NCI-H524 treated with DMSO at 0.1 percent for 48 hours (cell line): ENCODE measurements at places on chromosomes 11 and 22.

DNA sequence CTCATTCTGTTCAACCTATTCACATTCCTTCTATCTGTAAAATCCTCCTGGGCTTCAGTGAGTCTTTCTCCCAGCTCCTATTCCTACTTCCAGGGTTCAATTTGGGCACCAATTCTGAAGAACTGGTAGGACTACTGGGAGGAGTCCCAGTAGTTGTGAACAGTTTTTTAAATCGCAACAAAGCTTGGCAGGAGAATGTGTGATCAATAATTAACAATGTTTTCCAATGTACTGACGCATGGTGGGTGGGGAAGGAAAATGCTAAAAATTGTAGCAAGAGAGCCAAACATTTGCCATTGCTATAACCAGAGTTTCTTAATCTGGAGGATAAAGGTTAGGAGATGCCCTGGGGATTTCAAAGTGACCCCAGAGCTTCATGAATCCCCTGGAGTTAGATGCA, 27.3 kb upstream of the PRSS23 start:
- DNase-seq = no peak

- no peak for DNase-seq
Measured at GRCh38 chr11:126607776-126608541, 252.5 kb downstream of the ST3GAL4 start.

DNA sequence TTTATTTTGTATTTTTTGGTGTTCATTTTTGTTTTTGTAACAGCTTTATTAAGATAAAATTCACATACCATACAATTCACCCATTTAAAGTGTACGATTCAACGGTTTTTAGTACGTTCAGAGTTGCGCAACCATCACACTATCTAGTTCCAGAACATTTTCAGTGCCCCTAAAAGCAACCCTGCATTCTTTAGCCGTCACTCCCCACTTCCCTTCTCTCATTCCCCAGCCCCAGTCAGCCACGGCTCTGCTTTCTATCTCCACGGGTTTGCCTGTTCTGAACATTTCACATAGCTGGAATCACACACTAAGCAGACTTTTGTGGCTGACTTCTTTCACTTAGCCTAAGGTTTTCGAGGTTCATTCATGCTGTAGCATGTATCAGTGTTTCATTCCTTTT, 9.6 kb upstream of the KCNQ1OT1 start:
- no peak for DNase-seq

DNA sequence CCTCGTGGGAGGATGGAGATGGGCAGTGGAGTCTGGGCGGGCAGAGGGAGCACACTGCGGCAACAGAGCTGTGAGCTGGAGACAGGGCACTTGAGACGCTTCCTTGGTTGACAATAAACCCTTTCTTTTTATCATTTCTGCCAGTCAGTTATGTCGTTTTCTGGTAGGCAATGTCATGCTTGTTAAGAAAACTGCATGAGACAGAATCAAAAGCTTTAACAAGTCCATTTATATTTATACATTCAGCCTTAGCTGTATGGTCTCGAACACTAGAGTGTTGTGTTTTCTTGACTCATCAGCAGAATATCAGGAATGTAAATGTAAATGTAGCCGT, 31.9 kb downstream of the PPFIA1 start:
- no peak for DNase-seq
